ENCODE measurements at places on chromosomes 5 and 9. TPM values are rescaled to one million over a fixed set of nuclear protein-coding genes. Genes with fewer than 3 reads are reported as not detected.
A peak's percentile ranks its signal among the peaks of the same experiment; 100 is the strongest.

DNA sequence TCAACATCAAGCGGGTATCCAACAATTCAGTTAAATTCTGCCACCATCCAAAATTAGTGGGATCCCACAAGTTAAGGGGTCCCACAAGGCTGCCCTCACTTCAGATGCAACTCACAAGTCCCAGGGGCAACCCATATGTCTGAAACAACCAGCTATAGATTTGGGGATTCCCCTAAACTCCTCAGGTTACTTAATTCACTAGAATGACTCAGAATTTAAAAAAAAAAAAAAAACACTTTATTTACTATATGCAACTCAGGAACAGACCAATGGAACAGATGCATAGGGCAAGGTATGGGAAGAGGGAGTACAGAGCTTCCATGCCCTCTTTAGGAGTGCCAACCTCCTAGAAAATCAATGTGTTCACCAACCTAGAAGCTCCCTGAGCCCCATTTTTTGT is 15.1 kb downstream of the AUH start:
- no peak for DNase-seq

The SMIM32 gene
- total RNA-seq: not detected

- DNase-seq: no peak
Observed at GRCh38 chr5:43000111-43000840, 39.8 kb downstream of the ANXA2R start.

The TLX3 gene
- total RNA-seq: not detected

GRCh38 chr5:160359242-160359641 is 11.2 kb downstream of the C1QTNF2 start:
- no peak for DNase-seq

- no peak for DNase-seq
Observed at GRCh38 chr5:59783264-59783663, 110.3 kb downstream of the PDE4D start.

DNA sequence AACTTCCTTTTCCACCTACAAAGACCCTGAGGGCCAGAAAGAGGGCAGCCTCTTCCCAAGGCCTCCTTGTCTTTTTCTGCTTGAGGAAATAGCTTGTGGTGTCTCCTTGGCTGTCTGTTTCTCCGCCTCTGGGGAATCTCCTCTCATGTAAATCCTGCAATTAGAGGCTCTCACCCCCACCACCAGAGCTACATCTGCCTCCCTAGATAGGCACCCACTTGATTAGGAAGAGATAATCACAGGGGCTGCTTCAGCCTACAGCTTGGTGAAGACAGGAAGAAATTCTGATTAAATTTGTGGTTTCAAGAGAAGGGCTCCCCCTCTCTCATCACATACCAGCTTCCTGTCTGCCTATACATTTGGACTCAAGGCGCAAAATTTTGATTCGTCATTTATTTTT is 75.6 kb downstream of the TLR4 start:
- DNase-seq: no peak

The IFNK gene
- total RNA-seq: not detected

The MZB1 gene
- total RNA-seq: 2.2 TPM

GRCh38 chr5:115414406-115415142 is 118.1 kb upstream of the CCDC112 start:
- DNase-seq: peak; percentile 78

GRCh38 chr5:61461417-61461816 is 129.4 kb downstream of the ZSWIM6 start:
- no peak for DNase-seq

DNA sequence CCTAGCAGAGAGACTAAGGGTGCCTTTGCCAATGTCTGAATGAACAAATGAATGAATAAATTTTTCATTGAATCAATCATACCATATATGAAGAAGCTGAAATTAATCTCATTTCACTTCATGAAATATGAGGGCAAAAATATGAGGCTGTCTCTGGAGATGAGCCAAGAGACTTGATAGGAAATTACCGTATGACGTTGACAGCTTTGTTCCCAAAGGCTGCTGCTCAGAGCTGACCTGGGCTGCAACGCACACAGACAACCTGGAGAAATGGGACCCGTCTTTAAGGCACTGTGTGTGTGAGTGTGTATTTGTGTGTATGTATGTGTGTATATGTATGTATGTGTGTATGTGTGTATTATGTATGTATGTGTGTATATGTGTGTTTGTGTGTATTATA is 226.1 kb downstream of the IRX2 start:
- no peak for DNase-seq

The GDA gene
- total RNA-seq: not detected

DNA sequence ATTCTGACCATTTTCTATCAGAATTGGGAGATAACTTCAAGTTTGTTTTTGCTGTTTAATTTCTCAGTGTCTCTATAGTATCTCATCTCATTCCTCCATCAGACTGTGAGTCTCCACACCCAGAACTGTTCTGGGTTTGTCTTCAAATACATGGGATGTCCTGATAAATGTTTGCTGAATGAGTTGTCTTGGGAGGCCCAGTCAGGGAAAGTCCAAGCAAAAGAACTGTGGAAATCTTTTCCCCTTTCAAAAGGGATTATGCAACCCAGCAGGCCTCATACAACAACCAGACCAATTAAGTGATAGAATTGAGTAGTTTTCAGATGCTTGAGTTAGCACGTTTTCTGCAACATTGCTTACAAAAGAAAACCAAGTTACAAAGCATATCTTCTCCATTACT is 324.4 kb downstream of the BRINP1 start:
- no peak for DNase-seq

DNA sequence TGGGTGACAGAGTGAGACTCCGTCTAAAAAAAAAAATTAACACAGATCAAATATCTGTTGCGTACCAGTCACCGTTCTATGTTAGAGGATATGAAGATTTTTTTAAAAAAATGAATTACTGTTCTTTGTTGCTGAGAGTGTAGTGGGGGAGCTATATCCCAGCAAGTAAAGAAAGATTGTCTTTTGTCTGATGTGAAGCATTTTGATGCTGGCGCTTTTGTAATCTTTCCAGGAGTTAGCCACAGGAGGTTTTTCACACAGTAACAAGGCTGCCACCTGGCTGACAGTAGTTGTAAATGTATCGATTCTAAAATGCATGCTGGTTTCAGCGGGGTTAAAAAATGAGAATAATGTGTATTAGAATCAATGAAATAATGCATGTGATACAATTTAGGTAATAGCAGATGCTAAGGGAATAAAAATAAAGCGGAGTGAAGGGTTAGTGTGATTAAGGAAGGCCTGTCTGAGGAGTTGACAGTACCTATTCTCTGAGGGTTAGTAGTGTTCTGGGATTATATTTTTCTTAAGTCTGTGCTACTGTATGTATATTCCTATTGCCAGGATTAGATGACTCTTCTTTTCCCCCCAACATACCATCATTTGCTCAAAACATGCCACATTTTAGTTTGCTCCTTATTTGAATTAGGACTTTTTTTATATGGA is 3.4 kb downstream of the LMNB1 start:
- DNase-seq: no peak

DNA sequence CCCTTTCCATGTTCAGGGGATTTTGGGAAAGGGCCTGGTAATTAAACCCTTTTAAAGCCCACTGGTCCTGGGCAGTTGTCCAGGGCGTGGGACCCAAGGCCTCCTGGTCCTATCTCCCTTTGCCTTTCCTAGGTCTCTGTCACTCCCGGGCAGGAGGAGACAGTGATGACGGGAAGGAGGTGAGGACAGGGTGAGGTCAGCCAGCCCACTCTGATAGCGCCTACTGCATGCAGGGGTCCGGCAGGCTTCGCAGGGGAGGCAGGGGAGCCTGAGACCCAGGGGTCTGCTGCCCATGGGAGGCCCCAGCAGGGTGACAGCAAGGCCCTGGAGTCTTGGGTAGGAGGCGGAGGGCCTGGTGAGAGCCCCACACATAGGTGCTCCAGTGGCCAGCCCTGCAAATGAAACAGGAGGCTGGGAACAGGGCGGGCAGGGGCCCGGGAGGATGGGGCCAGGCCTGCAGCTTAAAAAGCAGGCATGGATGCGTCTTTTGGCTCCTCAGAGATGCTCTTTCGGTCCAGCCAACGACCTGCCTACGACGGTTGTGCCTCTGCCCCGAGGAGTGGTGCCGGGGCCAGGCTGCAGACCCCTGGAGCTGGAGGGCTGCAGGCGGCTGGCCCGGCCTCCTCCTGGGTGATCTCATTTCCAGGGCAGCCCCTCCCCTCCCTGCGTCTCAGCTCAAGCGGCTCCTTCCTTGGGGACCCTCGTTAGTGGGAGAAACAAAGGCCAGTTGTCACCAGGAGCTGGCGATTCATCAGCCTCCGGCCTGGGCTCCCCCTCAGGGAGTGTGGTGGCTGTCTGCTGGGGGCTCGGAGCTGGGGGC is 6.7 kb upstream of the RXRA start:
- DNase-seq: peak; percentile 63

The PRDM9 gene
- total RNA-seq: not detected

The GFI1B gene
- not detected for total RNA-seq

GRCh38 chr9:71483436-71483835 is 284.9 kb downstream of the CEMIP2 start:
- DNase-seq: no peak

DNA sequence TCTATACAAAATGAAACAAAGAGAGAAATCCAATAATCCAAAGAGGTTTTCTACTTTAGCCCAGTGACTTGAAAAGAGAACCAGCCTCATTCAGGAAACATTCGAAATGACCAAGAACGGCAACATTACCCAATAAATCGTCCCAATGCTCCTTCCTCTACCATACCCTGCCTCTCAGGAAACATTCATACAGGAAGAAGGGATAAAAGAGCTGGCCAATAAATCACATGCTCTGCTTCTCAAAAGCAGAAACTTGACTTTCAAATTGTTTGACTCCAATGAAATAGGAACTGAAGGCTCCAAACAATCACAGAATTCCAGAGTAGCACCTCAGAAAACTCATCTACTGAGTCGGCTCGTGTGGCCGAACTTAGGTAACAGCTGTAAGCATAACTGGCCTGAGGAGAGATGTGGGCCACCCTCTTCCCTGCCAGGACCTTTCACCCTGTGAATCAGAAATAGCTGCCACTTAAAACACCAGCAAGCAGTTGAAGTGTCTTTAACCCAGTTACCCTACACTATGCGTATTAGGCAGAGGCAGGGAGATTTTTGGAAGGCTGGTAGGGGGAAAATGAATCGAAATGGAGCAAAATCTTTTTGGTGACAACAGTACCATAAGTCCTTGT is 14.6 kb downstream of the ARL15 start:
- no peak for DNase-seq

DNA sequence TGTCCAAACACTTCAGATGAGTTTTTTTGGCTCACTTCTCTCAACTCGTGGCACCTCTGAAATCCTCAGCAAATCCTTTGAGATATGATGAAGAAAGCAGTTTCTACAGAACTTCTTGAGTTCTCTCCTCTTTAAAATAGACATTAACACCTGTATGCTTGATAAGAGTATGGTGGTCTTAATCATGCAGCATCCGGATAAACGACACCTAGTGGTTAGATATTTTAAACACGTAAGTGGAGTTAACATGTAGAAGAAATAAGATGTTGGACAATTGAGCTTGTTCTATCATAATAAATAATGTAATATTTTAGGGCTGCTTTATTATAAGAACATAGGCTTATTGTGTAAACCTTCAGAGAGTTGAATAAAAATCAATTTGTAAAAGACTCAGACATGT is 324.8 kb downstream of the CYLC2 start:
- no peak for DNase-seq

- no peak for DNase-seq
Observed at GRCh38 chr5:142998316-142999020, 228.3 kb downstream of the ARHGAP26 start.

GRCh38 chr9:33846231-33846630 is 29.3 kb downstream of the UBE2R2 start:
- DNase-seq: no peak

The LVRN gene
- 4.1 TPM for total RNA-seq

The HTR1A gene
- not detected for total RNA-seq

DNA sequence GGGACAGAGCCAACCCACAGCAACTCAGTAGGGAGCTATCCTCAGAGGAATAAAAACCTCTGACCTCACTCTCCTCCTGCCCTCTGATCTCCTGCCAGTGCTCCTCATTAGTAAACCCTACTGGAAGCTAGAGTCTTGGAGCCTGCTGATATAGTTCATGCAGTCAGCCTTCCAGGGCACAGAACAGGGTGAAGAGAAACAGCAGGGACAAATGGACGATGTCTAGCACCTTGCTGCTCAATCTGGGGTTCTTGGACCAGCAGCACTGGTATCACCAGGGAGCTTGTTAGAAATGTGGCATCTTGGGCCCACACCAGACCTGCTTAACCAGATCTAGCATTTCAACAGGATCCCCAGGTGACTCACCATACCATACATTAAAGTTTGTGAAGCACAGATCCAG is 5.5 kb upstream of the GALNT12 start:
- DNase-seq: no peak

The SH3RF2 gene
- total RNA-seq: 0.28 TPM

DNA sequence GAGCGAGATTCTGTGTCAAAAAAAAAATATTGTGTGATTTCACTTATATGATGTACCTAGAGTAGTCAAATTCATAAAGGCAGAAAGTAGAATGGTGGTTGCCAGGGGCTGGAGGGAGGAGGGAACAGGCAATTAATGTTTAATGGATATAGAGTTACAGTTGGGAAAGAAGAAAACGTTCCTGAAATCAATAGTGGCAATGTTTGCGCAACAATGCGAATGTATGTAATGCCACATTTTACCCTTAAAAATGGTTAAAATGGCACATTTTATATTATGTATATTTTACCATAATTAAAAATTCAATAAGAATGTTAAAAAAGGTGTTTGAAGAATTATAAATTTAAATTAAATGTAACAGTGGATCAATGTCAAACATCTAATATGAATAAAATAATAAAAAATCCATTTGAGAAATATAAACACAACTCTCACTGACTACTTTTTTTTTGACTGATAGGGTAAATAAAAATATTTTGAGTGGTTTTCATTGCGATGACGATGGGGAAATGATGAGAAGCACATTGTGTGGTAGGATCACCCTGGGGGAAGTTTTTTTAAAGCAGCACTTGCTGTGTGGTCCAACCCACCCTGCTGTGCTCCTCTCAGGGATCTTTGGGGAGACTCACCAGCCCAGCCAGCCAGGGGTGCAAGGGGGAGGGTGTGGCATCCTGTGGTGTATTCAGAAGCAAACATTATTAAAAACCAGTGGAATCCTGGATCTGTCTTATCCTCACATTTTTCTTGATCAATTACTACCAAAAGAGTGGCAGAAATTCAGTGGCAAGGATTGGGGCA is 4.3 kb downstream of the FYB1 start:
- no peak for DNase-seq

DNA sequence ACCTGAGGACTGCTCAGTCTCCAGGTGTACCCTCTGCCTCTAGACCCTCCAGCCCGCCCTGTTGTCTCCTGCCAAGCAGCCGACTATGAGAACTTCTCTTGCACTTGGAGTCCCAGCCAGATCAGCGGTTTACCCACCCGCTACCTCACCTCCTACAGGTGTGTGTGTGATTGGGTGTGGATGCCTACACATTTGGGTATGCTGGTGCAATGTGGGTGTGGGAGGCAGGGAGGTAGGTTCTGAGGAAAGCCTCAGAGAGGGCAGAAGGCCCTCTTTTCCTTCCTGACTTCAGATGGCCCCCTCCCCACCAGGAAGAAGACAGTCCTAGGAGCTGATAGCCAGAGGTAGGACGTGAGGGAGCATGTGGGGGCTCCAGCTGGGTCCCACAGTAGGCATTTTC is 5.0 kb downstream of the IL11RA start:
- DNase-seq: no peak

GRCh38 chr5:150322202-150322601 is 19.5 kb upstream of the ARSI start:
- DNase-seq: no peak
